ENCODE measurements at places on chromosomes 6 and 20.
A peak's percentile ranks its signal among the peaks of the same experiment; 100 is the strongest.

DNA sequence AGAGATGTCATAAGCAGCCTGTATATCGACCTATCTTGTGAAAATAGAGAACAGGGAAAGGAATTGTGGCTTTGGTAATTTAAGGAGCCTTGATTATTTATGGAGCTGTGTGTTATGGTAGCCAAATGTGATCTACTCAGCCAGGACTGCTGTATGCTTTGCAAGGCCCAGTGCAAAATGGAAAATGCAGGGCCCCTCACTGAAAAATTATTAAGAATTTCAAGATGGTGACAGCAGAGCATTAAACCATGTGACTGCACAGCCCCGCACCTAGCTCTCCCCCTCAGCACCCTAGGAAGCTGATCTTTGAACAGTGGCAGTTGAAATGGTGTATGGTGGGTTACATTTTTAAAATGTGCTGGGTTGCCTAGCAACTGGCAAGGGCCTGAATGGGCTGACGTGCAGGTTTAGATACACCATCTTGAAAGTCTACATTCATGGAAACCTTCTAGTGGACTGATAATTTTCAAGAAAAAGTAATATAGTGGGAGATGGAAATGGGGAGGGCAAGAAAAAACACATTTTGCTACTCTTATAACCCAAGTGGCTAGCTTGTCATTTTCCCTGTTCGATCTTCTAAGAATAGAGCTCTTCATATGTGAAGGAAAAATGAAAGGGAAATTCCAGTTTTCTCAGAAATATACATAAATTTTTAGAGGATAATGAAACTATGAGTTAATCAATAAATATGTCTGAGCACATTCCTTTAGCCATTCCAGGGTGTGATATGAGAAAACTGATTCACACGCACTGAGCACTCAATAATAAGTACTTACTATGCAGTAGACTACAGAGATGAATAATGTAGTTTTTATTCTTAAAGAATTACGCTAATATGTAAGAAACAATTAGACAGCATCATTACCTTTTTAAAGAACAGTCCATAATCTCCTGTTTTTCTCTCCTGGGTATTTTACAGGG, 208.0 kb downstream of the ARHGAP18 start:
- no peak for DNase-seq

DNA sequence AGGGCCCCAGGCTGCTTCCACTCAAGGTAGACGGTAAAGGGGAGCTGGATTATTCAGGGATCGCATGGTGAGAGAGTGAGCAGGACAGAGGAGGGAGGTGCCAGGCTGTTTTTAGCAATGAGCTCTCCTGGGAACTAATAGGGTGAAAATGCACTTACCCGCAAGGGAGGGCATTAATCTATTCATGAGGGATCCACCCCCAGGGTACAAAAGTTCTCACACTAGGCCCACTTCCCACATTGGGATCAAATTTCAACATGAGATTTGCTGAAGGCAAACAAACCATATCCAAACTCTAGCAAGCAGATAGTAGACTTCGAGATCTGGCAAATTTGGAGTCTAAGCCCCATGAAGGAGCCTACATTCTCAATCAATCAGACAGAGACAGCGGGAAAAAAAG, 408.6 kb downstream of the RNF144B start:
- DNase-seq: no peak

- no peak for DNase-seq
Observed at GRCh38 chr6:80642452-80642851, 536.0 kb downstream of the BCKDHB start.

- DNase-seq: no peak
Observed at GRCh38 chr6:79280756-79281155, 46.3 kb upstream of the HMGN3 start.

GRCh38 chr6:169224185-169224695, 29.4 kb downstream of the THBS2 start:
- DNase-seq: no peak

DNA sequence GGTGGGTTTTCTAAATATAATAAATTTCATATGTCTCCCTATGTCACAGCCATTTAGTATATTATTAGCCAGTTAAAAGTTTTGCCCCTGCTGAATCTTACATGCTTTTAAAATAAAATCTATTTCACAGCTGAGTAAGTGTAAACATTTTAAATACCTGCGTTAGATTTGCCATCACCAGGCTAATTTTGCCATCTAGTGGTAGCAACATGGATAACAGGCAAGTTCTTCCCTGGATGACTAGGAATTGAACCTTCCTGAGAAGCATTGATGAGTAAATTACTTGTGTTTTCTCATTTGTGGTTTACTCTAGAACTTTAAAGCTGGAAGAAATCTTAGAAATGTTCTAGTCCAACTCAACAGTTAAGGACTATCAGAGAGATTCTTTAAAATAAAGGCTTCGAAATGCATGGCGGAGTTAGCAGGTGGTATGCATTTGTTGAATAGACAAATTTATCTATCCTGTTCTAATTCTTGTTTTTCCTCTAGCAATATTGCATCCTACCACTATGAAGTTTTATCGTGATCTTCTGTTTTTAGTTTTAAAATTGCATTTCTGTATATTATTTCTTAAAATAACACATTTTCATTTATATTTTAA, 2.6 kb downstream of the PRSS35 start:
- no peak for DNase-seq

- no peak for DNase-seq
Observed at GRCh38 chr6:135191508-135192255, 10.6 kb downstream of the MYB start.

- DNase-seq: peak; percentile 27
Observed at GRCh38 chr20:45095805-45096238, 5.1 kb downstream of the KCNS1 start.

DNA sequence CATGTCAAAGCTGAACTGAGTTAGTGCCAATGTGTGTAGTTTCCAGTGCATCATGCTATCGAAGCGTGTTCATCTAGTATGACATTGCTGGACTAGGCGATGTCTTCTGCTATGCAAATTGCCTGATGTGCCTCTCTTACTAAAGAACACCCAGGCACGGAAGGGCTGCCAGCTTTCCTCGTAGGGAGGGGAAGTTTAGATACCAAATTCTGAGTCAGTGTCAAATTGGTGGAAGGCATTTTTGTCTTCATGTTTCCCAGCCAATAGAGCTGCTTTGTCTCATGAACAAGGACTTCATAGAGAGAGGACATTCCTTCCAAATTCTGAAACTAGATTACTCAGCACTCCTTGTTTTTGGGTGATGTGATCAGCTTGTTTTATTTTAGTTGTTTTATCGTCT, 320.1 kb downstream of the BTBD3 start:
- no peak for DNase-seq

- no peak for DNase-seq
Observed at GRCh38 chr6:22020299-22021003, 276.4 kb downstream of the PRL start.

GRCh38 chr6:2857580-2858337, 16.1 kb upstream of the SERPINB1 start:
- DNase-seq: peak; percentile 42

GRCh38 chr6:142407685-142408273, 106.0 kb downstream of the ADGRG6 start:
- no peak for DNase-seq

- no peak for DNase-seq
Observed at GRCh38 chr6:24057030-24057429, 69.0 kb upstream of the NRSN1 start.

DNA sequence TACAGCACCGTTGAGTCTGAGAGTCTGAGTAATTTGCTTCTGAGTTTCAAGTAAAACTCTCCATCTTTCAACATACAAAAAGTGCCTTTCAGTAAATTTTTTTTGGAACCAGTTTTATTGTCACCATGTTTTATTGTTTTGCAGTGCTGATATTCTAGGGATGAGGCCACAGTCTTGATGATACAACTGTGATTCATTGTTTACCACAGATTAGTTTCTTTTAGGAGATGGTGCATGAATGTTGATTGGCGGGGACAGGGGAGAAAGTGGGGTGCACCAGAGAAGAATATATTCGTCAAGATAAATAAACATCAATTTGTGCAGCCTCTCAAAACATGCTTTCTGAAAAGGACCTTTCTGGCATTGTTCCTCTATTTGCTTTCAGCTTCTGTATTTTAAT, 109.0 kb downstream of the MCHR2 start:
- DNase-seq: no peak

- DNase-seq: no peak
Observed at GRCh38 chr20:48599106-48599747, 228.6 kb downstream of the PREX1 start.

GRCh38 chr6:2625581-2625980, 125.1 kb downstream of the MYLK4 start:
- no peak for DNase-seq

DNA sequence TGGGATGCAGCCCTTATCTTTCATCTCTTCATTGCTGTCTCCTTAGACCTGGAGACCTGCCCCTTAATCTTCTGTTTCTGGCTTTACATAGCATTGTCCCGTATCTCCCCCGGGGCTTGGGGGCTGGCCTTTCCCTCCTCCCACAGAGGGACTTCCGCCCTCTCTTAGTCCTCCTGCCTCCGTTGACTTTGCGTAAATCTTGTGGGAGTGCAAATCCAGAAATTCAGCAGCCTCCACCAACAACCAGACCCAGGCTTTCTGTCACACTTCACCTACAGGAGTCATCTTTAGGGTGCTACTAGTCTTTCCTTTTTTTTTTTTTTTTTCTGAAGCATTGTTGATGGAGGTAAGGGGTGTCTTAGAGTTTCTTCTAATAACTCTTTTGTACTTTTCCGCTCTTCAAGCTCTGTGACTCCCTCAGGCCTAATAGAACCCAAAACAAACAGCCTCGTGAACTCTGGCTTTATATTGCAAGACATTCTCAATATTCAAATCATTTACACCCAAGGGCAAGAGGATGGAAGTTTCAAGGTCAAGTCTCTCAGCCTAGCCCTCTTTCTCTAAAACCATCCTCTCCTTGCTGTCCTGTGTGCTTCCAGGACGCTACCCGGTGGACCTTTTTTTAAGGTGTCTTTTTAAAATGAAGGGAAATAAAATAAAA, 66.2 kb downstream of the RREB1 start:
- DNase-seq: no peak

DNA sequence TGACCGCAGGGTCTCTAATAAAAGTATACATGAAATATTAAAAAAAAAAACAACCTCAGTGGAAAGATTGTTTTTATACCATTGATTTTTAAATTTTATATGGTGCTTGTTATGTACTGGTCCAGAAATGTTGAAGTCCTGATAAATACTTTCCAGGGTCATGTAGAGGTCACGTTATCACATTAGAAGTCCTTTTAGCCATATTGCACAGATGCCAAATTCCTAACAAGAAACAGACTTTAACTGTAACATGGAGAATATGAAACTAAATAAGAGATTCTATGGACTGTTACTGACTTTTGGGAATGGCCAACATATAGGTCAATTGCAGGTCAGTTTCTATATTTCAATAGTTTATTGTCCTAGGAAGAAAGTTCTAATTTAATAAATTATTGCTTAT, 89.0 kb downstream of the ADGRB3 start:
- DNase-seq: no peak

GRCh38 chr20:51660672-51661608, 107.2 kb downstream of the ATP9A start:
- DNase-seq: no peak

- DNase-seq: no peak
Observed at GRCh38 chr6:37201726-37202125, 31.8 kb downstream of the PIM1 start.

- DNase-seq: no peak
Observed at GRCh38 chr6:146886587-146887446, 288.0 kb downstream of the ADGB start.

DNA sequence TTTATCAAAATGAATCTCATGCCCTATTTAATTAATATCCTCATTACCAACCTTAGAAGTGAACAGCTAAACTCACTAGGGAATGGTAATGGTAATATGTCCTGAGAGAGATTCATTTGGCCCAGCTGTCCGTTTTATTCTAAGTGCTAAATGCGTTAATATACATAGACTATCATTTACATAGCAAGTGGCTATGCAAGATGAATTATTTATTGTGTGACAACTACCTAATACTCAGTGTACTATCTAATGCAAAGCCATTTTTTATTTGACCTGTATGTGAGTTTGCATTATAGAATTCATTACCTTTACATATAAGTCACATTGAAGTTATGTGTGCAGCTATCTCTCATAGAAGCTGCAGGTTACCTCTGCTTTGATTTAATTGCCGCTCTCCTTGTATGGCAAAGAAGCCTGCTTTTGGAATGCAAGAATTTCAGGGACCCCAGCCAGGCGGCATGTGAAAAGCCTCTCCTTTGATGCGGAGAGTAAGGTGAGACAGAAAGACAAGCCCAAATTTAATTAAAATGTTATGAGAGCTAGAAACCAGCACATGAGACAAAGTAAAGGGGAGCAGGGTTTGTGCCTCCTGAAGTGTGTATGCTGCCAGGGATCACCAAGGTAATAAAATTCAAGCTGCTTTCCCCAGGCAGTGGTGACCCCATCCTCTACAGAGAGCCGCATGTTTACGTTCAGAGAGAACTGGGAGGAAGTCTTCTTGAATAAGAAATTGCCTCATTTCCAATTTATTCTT, 693.0 kb upstream of the MAP3K7 start:
- DNase-seq: no peak

DNA sequence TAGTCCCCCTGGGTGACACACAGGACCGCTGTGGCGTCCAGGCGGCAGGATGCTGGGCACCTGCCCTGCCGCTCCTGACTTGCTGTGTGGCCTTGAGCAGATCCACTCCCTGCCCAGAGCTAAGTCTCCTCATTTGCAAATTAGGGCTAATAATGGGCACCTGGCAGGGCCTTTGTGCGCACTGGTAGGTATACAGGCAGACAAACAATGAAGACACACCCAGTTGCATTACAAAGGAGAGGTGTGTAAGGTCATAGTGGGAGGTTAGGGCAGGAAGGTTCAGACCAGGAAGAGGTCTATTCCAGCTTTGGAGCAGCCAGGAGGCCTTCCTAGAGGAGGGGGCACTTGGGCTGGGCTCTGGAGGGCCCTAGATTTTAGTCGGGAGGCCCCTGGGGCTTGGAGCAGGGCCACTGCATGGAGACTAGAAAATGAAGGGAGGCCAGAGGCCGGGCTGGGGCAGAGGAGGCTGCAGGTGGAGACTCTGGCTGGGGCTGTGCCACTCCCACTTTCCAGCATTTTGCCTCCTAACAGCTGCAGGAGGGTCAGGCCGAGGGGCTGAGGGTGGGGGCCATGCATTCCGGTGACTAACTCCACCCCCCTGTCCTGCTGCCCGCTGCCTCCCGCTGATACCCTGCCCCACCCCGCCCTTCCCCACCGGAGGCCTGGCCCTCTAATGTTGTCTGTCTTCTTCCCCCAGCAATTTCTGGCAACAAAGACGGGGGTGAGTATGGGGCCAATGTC, 28.5 kb downstream of the MYH7B start:
- no peak for DNase-seq

DNA sequence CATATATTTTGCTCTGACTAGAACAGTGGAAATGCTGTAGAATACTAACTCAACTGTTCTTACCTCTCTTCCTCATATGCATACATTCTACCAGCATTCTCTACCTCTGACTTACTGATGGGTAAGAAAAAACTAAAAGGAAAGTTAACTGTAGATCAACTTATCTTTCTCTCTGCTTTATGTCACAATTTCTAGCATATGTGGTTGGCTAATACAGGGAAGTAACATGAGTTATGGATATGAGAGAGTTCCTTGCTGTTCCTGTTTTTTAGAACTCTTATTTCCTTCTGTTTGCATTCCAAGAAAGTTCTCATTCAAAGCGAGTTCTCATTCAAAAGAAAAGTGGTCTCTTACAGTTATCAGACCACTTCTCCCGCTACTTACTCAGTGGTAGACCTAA, 226.8 kb upstream of the SGK1 start:
- no peak for DNase-seq

GRCh38 chr20:43559147-43559987, 540 bp downstream of the SGK2 start:
- no peak for DNase-seq

- DNase-seq: no peak
Observed at GRCh38 chr6:165321555-165322145, 12.2 kb upstream of the C6orf118 start.

- no peak for DNase-seq
Observed at GRCh38 chr20:19466206-19466928, 253.9 kb downstream of the SLC24A3 start.

Data from activated T-cell treated with anti-CD3 and anti-CD28 coated beads for 1 hour (primary cell).